Cerebellum (tissue), 4 donors: ENCODE measurements at places on chromosomes 16 and 17. TPM values are rescaled to one million over a fixed set of nuclear protein-coding genes. Genes with fewer than 3 reads are reported as not detected.
A peak's percentile ranks its signal among the peaks of the same experiment; 100 is the strongest.

DNA sequence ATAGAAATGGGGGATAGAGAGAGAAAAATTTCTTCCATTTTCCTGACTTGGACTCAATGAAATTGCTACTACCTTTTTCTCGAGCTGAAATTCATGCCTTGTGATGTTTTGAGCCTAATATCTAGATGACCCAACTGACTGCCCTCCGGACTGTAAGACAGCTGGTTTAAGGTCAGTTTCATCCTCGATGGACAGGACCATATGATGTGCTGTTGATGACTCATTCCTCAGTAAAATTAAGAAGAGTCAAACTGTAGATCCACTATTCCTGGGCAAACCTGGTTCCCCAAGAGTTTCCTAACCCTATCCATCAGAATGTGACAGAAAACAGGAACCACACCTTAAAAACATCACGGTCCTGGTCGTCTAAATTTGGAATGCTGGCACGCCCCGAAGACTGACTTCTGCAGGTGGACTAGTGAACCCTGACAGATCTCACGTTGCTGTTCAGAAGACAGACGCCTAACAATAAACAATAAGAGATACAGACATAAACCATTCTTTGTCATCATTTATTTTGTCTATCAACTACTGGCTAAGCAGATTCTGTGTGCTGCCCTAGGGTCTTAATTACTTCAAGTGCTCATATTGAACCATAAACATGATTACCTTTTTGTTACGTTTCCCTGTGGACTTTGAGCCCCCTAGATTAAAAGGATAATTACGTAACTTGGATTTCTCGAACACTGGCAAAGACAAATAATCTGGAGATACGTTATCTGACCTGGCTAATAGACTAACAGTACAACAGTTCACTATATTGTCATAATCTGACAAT lies 45.1 kb upstream of the NOS2 start:
- no peak for DNase-seq

DNA sequence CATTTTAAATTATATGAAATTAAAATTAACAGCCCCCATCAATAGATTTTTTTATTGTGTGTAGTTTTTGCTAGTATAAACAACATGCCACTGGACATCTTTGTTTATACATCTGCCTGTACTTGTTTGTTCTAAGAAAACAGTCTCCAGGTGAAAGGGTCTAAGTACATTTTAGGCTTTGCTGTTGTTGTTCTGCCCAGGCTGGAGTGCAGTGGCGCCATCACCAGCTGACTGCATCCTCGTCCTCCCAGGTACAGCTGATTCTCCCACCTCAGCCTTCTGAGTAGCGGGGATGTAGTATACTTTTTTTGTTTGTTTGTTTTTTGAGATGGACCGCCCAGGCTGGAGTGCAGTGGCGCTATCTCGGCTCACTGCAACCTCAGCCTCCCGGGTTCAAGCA lies 25.5 kb downstream of the C17orf58 start:
- no peak for DNase-seq

- no peak for DNase-seq
Observed at GRCh38 chr17:20010936-20011335, 1.8 kb downstream of the SPECC1 start.

DNA sequence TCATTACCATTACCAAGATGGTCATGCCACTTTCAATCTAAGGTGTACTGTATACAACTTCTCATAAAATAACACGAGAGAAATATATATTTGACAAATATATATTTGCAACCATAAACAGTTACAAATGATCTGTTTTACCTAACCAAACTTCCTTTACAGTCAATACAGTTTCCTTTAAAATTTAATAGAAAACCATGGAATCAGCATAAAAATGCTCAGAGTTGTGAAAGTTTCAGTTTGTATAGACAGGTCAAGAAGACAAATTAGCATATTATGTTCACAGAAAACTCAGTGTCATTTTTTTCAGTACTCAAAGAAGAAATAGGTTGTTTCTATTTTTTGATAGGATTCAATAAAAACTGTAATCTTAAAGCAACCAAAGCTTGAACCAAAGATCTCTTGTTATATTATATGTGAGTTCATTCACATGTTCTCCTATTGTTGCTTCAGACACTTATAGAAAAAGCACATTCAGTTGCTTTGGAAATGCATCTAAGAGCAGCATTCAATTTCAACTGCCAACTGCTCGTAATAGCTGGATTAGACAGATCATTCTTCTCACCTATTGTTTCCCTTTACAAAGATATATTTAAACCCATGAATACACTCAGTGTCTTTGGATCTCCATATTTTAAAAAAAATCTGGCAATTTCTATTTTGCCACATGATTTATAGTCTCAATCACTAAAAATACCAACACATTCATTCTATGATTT lies 15.1 kb downstream of the SSH2 start:
- DNase-seq = no peak

GRCh38 chr16:70751593-70751992 lies 49.4 kb downstream of the VAC14 start:
- DNase-seq = no peak

- DNase-seq = no peak
Observed at GRCh38 chr17:80012765-80013741, 22.6 kb downstream of the TBC1D16 start.

- DNase-seq = peak; percentile 64
Observed at GRCh38 chr16:695355-696089, 5.3 kb upstream of the WDR24 start.

DNA sequence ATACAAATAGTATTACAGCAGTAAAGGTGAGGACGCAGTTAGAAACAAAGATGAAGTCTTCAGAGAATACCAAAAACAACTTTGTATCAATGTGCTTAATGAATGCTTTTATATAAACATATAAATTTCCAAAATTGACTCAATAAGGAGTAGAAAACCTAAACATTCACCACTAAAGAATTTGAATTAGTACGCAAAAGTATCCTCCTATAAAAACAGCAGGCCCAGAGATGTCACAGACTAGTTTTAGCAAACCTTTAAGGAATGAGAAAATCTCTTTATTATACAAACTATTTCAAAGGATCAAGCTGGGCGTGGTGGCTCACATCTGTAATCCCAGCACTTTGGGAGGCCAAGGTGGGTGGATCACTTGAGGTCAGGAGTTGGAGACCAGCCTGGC lies 86.2 kb downstream of the OR1D5 start:
- no peak for DNase-seq

- DNase-seq = no peak
Observed at GRCh38 chr17:65360961-65361552, 200.4 kb downstream of the AXIN2 start.

GRCh38 chr16:57319646-57320045 lies 35.2 kb upstream of the PLLP start:
- no peak for DNase-seq

DNA sequence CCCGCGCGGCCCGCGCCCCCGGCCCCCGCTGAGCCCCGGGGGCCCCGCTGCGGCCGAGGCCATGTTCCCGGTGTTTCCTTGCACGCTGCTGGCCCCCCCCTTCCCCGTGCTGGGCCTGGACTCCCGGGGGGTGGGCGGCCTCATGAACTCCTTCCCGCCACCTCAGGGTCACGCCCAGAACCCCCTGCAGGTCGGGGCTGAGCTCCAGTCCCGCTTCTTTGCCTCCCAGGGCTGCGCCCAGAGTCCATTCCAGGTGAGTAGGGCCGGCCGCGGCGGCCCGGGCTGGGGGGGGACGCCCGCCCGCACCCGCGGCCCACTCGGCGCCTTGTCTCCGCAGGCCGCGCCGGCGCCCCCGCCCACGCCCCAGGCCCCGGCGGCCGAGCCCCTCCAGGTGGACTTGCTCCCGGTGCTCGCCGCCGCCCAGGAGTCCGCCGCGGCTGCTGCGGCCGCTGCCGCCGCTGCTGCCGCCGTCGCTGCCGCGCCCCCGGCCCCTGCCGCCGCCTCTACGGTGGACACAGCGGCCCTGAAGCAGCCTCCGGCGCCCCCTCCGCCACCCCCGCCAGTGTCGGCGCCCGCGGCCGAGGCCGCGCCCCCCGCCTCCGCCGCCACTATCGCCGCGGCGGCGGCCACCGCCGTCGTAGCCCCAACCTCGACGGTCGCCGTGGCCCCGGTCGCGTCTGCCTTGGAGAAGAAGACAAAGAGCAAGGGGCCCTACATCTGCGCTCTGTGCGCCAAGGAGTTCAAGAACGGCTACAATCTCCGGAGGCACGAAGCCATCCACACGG lies 504 bp downstream of the MAZ start:
- DNase-seq = no peak

DNA sequence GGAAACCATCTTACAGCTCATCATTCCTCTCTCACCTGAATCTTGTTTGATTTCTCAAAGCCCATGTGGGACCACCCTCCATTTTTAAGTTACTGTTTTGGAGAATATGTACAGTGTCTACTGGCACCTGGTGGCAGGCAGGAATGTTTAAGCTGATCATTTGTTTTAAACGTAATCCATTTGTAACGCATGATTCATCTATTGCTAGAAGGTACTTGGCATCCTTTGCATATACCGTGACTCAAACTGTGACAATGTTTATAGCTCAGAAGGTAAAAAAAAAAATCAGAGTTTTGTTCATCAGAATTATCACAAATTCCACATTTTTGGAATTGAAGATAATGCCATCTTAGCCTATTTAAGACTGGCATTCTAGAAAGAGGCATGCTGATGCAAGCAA lies 1007.5 kb upstream of the EEF2KMT start:
- DNase-seq = no peak

- no peak for DNase-seq
Observed at GRCh38 chr16:53445534-53445933, 11.3 kb downstream of the RBL2 start.

DNA sequence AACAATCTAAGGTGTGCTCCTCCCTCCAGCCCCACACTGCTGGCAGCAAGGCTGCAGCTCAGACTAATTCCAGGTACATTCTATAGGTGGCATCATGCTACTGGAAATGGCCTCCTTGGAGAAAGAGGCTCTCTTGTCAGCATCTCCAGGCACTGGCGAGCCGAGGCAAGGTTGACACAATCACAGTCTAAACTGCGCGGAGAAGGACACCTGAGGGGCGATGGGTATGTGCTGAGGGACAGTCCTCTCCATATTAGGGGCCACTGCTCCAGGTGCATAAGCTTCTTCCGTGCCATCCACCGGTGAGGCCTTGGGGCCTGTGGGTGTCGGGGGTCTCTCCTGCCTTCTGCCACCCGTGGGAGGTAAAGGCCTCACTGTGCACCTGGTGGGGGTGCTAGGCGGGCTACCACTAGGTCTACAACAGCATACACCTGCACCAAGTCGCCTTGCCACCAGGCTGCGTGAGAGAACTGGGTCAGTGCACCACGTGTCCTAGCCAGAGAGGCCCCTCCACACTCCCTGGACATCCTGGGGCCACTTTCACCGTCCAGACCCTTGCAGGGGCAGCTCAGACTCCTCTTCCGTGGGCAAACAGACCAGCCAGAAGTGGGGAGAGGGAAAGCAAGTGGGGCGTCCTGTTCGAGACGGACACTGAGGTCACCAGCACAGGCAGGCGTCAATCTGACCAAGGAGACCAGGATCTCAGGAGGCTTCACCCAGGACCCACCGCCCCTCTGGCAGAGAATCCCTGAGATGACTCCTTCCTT lies 12.1 kb upstream of the CBX8 start:
- peak; percentile 65 for DNase-seq

- DNase-seq = no peak
Observed at GRCh38 chr16:57613514-57613913, 14.9 kb upstream of the ADGRG1 start.

GRCh38 chr16:13307255-13307654 lies 405.9 kb downstream of the SHISA9 start:
- DNase-seq = no peak

Gene BEAN1
- 5.3 TPM for total RNA-seq

Gene FOXF1
- 1.2 TPM for total RNA-seq

Gene KRTAP4-8
- not detected for total RNA-seq

Gene METTL16
- 24.4 TPM for total RNA-seq

Gene MT4
- not detected for total RNA-seq
